CD4-positive, alpha-beta T cell (primary cell): ENCODE measurements at places on chromosomes 4 and X.

DNA sequence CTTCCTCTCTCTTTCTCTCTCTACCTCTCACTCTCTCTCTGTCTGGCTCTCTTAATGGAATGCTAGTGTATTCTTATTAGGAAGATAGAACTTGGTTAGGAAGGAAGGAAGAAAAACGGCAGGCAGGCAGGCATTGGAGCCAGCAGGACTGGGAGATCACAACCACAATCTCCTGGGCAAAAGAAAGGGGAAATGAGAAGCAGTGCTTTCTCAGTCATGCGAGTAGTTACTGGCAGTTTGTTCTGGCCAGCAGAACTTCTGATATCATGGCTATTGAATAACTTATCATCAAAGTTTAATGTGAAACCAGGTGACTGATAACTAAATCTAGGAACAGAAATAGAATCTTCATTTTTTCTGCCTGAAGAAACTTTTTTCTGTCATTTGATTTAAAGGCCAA lies 60.9 kb upstream of the PAGE1 start:
- no peak for DNase-seq

DNA sequence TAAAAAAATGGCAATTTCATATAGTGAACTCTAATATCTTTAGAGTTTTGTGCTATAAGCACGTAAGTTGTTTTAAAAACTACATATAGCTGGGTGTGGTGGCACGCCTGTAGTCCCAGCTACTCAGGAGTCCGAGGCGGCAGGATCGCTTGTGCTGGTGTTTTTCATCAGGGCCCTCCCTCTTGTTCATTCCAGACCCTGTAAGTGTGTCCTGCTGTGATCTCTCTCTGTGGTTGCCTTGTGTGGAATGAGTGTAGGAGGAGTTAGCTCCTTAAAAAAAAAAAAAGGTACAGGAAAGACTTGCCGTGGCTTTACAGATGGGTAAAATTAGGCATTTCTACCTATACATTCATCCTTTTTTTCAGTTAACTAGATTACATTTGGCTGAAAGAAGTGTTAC lies 35.4 kb downstream of the RBBP7 start:
- DNase-seq, result no peak

- no peak for DNase-seq
Observed at GRCh38 chr4:116427666-116428065, 657.7 kb downstream of the TRAM1L1 start.

DNA sequence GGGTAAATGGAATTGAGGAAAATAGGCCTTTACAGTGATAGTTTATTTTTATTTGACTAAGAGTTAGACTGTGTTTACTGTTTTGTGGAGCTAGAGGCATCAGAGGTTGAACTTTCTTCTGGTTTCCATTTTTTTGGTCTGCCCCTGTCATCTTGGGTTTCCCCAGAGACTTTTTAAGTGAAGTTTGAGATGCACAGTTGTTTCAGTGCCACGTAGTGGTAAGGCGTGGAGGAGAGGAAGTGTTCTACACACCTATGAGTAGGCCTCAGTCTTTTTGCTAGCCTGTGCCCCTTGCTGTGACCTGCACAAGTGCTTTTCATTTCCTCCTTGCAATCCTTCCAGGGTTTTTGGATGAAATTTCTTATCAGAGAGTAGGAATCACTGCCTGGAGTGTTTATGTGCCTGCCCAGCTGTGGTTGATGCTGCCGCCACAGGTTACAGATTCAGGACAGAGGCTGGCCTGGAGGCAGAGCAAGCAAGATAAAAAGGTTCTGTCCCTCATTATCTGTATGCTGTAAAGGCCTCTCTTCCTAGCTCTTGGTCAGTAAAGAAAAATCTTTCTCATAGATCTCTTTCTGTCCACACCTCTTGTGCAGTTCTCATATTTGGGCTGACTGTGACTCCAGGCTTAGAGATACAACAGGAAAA lies 12.5 kb upstream of the HSFX4 start:
- DNase-seq, result no peak

GRCh38 chr4:152156442-152156841 lies 379.4 kb downstream of the FBXW7 start:
- DNase-seq, result no peak

DNA sequence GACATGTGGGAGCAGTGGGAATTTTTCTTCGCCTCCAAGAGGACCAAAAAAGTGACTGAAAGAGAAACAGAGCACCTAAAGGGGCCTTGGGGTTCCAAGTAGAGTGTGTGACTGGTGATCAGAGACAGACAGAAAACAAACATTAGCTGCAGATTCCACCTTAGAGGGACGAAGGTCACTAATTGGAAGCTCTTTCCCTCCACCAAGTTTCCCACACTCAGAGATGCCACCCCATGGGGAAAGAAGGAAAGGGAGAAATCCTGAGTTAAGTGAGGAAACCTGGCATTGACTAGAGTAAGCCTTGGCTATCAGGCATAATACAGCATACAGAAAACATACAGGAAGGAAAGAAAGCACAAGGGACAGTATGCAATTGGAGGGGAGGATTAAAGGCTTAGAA lies 90.9 kb downstream of the HNRNPD start:
- no peak for DNase-seq
